ENCODE measurements at places on chromosomes 7 and 10.
A peak's percentile ranks its signal among the peaks of the same experiment; 100 is the strongest.

- DNase-seq, result no peak
These were observed 39.3 kb downstream of the ANK3 start for GRCh38 chr10:60350400-60350799.

- no peak for DNase-seq
These were observed 604.1 kb upstream of the FOXK1 start for GRCh38 chr7:4077980-4078379.

- DNase-seq, result no peak
These were observed at the start of gene TFEC for GRCh38 chr7:116030651-116031276. Gene TFEC, minus strand, starts transcription at chr7:116030763. Its CDS starts 46,322 bp downstream, at chr7:115984441.

DNA sequence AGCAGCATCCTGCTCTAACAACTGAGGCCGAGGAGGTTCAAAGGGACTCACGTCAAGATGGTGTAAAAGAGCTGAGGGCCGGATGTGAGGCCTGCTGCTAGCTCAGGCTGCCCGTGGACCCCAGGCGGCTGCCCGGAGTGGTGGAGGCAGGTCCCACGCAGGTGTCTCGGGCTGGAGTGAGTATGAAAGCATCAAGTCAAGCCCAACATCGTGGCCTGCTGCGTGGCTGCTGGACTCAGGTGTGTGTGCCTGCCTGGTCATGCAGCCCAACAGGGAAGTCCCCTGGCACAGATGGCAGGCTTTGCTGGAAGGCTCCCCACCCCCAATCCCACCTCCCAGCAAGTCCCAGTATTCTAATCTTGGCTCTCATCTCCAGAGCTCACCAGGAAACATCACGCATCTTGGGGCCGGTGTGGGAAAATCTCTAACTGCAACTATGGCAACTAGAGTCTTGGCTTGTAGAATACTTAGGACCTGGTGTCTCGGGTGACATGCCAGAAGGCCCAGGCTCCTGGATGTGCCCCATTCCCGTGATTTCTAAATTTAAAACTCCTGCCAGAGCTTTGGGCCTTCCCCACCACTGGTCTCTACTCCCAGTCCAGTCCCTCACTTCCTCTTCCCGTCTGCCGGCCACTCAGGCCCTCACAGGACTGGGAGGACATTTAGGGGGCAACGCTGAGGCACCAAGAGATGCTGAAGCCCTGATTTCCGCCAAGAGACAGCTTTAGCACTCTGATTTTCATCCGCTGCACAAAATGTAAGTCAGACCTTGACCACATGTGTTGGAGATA is 85.9 kb downstream of the PRKAG2 start:
- DNase-seq, result no peak

GRCh38 chr10:123145542-123146012 is 2.4 kb upstream of the HMX2 start:
- no peak for DNase-seq

DNA sequence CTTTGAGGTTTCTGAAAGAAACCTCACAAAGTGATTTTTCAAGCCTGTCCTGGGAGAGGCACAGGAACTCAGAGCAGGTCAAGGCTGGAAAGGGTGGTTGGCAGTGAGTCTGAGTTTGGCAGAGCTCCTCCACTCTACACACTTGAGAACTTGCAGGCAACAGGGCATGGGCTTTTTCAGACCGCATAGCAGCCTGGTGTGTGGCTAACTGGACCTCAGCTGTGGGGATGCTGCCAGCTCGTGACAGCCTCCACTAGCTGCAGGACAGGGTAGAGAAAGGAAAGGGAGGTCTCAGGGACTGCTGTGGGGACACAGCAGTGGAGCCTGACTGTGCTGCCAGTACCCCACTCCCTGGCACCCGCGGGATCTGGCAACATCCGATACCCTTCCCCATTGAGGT is 2.6 kb downstream of the CDHR1 start:
- no peak for DNase-seq

GRCh38 chr10:119700321-119700954 is 25.4 kb upstream of the INPP5F start:
- DNase-seq, result no peak

- no peak for DNase-seq
These were observed 4.4 kb downstream of the RNF216 start for GRCh38 chr7:5776894-5777660.

DNA sequence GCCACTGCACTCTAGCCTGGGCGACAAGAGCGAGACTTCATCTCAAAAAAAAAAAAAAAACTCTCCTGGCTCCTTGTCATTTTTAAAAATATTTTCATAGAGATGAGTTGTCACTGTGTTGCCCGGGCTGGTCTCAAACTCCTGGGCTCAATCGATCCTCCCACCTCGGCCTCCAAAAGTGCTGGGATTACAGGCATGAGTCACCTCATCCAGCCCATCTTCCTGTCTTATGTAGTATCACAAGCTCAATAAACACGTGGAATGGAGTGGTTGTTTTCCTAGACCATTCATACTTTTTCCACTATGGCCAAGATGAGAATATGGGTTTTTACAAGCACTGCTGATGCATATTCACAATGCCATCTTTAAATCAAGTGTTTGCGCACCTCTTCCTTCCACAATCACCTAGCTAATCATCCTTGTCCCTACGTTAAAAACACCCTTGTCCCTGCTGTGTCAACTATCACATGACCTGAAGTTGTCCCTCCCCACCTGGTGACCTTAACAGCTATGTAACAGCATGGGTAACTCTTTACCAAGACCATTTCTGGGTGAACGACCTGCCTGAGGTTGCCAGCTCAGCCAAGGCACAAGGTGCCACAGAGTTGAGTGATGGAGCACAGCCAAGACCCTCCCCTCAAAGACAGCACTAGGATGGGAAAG is 21.3 kb downstream of the DLG5 start:
- no peak for DNase-seq

- DNase-seq, result no peak
These were observed 57.6 kb downstream of the LYZL1 start for GRCh38 chr10:29346296-29347001.

- no peak for DNase-seq
These were observed 56.2 kb downstream of the CRPPA start for GRCh38 chr7:16365177-16365576.

DNA sequence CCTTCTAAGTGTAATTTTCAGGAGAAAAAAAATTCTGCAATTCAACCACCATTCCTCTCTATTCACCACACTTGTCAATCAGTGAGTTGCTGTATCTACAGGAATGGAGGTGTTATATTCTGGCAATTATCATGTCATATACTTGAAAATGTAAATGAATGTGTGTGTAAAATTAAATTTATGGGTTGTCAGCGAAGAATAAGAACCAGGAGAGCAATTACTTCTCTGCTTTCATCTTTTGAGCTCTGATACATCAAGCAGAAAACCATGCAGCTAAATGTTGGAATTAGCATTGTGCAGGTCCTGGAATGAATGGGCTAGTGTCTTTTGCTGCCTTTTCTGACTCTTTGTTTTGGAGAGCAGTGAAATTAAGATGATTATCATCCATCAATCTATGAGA is 207.6 kb downstream of the FOXP2 start:
- DNase-seq, result no peak

DNA sequence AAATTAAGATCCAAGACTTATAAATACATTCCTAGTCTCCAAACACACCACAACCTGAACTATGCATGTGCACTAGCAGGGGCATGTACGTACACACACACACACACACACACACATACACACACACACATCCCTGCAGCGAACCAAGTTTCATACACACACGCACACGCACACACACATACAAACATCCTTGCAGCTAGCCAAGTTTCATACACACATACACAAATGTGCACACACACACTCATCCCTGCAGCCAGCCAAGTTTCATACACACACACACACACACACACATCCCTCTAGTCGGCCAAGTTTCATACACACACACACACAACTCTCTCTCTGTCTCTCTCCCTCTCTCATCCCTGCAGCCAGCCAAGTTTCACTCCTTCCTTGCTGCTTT is 82.7 kb upstream of the WIPF3 start:
- no peak for DNase-seq

GRCh38 chr10:80204677-80205476 is 460 bp downstream of the ANXA11 start:
- peak; percentile 58 for DNase-seq

- DNase-seq, result peak; percentile 43
These were observed 89.2 kb downstream of the RNF216 start for GRCh38 chr7:5692112-5692844.

DNA sequence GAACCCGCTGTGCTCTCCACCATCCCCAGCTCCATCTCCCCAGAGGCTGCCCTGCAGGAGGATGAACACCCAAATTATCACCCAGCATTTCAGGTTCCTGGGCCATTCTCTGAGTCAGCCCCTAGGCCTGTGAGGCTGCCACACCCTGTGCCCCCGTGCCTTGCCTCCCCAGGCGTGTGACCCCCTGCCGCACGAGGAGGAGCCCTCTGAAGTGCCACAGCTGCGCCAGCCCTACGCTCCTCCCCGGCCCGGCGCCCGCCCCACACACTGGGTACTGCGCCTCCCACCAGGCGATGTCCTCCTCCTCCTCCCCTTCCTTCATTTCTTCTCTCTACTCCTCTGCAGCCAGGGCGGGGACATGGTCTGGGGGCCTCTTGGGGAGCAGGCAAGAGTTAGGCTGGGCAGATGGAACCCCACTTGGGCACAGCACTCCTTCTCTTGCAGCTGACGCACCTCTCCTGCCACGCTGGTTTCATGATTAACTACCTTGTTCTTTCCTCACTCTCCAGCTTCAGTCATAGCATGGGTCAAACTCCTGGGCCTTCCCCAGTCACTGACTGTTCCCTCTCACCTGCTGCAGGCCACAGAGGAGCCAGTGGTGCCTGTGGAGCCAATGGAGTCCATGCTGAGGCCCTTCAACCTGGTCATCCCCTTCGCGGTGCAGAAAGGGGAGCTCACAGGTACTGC is 12.7 kb upstream of the ATP6V1F start:
- no peak for DNase-seq

DNA sequence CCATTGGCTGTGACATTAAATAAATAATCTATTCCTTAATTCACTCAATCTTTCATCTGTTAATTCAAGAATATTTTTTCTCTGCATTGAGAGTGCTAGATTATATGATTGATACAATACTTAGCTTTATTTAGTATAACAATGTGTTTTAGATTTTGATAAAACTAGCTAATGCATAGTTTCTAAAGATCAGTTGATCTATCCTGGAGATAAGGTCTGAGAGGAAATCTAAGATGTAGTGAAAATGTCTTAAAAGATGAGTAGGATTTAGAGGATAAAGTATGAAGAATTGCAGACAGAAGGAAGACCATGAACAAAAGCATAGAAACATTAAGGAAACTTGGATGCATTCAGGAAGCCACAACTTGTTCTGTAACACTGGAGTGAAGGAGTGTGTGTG is 110.3 kb downstream of the ETV1 start:
- no peak for DNase-seq

DNA sequence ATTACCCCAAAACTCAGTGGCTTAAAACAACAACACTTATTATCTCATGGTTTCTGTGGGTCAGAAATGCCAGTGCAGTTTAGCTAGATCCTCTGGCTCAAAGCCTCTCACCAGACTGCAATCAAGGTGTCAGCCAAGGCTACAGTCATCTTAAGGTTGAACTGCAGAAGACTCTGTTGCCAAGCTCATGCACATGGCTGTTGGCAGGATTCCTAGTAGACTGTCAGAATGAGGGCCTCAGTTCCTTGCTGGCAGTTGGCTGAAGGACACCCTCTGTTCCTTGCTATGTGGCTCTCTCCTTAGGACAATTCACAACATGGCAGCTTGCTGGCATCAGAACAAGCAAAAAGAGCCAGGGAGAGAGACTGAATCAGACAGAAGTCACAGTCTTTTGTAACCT is 34.7 kb downstream of the TOMM7 start:
- no peak for DNase-seq

- DNase-seq, result no peak
These were observed 154.1 kb downstream of the NRP1 start for GRCh38 chr10:33180390-33180789.

DNA sequence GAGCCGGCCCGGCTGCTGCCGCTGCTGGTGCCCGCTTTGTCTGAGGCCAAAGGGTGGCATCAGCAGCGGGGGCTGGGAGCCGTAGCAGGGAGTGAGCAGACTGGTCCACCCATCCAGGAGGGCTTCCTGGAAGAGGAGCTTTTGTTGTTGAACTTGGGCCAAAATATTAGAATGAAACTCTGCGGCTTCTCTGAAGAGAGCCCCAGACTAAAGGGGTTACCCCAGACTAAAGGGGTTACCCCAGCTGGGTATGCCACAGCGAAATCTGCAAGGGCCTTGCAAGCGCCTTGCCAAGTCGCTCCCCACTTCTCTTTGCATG is 154.7 kb upstream of the ZMIZ1 start:
- DNase-seq, result no peak

Measured in activated T-cell treated with anti-CD3 and anti-CD28 coated beads, Interleukin-2, amount 50 U/mL, for 72 hours (primary cell).